NCI-H1048 (cell line): ENCODE measurements at places on chromosomes 16 and 17.

DNA sequence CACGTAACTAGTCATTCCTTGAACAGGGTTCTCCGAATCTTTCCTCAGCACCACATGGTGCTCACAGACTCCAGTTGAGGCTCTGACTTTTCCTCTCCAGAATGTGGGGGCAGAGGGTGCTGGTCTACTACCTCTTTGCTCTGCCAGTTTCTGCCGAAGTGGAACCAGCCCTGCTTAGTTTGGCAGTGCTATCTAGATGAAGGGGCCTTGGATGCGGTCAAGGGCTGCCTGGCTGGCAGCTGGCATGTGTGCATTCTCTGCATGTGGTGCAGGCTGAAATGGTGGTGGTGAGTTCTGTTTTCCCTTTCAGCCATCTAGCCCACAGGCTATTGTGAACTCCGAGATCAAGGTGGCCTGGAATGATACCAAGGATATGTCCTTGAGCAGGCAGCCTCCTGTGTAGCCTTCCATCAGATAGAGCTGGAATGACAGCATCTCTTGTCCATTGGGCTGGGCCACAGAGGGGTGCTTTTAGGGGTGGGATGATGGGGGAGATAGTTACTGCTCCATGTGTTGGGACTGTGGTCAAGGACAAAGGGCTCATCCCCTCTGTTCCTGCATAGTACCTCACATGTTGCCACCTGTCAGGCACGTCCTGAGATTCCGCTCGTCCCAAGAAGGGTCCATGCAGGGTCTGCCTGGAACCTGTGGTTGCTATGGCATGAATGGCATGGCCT lies 2.0 kb downstream of the DYNLL2 start:
- DNase-seq = no peak

DNA sequence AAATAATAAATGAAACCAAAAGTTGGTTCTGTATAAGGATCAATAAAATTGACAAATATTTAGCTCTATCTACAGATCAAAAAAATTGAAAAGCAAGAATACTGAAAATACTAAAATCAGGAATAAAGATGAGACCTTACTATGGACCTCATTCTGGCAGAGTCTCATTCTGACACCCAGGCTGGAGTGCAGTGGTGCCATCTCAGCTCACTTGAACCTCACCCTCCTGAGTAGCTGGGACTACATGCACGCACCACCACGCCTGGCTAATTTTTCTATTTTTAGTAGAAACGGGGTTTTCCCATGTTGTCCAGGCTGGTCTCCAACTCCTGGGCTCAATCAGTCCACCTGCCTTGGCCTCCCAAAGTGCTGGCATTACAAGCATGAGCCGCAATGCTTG lies 22.0 kb upstream of the KREMEN2 start:
- DNase-seq = no peak

DNA sequence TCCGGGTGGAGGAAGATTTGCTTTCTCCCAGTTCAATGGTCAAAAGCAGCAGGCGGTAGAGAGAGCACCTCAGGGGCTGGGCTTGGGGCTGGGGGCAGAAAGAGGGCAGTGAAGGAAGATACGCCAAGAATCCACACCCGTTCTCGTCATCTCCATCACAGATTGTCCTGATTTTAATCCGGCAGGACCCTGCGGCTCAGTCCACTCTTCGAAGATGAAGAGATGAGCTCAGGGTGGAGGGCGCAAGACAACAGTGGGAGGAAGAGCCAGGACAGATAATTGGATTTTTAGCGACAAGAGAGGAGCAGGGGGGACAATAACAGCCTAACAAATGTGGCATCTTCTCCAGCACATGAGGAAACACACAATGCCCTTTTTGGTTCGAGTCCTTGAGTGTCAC lies 165.9 kb downstream of the SDK2 start:
- DNase-seq = no peak

DNA sequence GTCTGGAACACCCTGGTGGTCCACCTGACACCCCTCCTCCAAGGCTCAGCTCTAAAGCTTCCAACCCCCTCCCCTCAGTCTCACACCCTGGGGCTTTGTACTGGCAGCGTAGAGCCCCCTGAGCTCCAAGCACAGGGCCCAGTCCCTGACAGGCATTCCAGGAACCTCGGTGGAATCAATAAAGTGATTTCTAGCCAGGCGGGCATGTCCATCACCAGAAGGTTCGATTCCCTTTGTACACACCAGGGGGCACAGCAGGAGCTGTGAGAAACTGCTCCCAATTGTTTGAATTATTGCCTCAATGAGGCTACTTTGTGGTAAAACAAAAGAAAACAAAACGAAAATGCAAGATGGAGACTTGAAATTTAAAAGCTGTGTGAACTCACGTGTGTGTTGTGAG lies 51.8 kb downstream of the SMPD3 start:
- no peak for DNase-seq

DNA sequence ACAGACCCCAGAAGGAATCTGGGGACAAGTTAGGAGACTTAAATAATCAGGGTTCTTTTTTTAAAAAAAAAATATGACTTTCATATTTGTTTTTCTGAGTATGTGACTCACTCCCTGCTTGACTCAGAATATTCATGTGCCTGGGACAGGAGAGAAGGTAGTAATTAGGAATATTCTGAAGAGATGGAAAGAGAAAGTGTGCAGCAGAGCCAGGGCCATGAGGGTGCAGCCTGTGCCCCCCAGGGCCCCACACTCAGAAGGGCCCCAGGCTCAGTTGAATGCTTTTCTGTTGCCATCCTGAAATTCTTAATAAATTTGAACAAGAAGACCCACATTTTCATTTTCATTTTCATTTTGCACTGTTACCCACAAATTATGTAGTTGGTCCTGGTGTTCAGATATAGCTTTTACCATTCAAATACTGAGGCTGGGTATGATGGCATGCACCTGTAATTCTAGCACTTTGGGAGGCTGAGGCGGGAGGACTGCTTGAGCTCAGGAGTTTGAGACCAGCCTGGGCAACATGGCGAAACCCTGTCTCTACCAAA lies 11.5 kb upstream of the LONP2 start:
- no peak for DNase-seq

DNA sequence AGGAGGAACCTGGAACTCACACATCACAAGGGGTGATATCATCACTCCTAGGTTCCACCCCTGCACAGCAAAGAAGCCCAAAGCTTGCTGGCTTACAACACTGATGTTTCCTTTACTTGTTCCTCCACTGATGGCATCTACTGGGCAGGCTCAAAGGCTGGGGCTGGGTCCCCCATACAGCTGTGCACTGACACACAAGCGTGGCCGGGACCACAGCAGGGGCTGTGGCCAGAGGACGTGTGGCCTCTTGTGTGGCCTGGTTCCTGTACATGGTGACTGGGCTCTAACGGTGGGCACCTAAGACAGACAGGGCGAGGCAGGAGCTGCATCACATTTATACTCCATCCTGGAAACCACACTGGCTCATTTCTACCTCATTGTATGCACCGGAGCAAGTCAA lies 264.4 kb upstream of the FOXF1 start:
- DNase-seq = no peak

GRCh38 chr17:28712032-28712704 lies 480 bp upstream of the PROCA1 start:
- no peak for DNase-seq

GRCh38 chr17:10699856-10700255 lies 2.5 kb downstream of the ADPRM start:
- DNase-seq = no peak

DNA sequence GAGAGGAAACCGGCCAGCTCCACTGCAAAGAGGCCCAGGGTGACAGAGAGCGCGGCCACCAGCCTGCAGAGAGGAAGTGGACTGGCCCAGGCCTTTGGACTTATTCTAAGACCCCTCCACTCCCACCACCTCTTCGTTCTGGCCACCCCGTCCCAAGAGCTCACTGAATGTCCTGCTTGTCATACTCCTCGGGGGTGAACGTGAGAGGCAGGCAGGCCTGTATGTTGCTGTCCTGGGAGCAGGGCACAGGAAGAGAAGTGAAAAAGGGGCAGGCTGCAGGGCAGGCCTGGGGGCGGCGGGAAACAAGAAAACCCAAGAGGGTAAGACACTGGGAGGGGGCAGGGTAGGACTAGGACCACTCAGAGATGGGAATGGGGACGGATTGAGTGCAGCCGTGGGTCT lies 384 bp downstream of the TMEM107 start:
- no peak for DNase-seq

GRCh38 chr17:33209671-33210070 lies 83.4 kb downstream of the ASIC2 start:
- no peak for DNase-seq

DNA sequence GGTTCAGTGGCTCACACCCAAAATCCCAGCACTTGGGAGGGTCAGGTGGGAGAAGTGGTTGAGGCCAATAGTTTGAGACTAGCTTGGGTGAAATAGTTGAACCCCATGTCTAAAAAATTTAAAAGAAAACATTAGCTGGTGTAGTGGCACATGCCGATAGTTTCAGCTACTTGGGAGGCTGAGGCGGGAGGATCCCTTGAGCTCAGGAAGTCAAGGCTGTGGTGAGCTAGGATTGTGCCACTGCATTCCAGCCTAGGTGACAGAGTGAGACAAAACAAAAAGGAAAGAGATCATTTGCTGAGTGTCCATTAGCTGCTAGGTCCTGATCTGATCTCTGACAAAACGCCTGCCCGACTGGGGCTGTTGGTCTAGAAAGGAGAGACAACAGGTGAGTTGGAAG lies 14.1 kb upstream of the DBNDD1 start:
- DNase-seq = no peak

DNA sequence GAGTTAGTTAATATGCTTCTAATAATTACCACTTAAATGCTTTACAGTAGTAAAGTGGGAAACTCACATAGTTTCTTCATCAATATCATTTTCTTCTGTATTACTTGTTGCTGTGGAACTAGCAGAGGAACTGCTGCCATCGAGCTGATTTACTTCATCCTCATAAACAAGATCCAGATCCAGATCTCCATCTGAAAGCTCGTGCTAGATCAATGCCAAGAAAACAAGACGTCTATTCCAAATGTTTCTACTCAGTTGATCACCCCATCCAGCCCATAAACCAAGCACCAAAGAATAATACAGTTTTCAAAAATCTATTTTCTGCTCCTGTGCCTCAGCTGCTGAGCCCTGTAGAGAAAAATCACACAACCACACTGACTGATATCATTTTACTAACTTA lies 59.1 kb downstream of the TRIM37 start:
- DNase-seq = no peak

GRCh38 chr17:20026960-20027359 lies 17.8 kb downstream of the SPECC1 start:
- no peak for DNase-seq

GRCh38 chr16:30551781-30552180 lies 6.4 kb downstream of the ZNF764 start:
- DNase-seq = no peak

DNA sequence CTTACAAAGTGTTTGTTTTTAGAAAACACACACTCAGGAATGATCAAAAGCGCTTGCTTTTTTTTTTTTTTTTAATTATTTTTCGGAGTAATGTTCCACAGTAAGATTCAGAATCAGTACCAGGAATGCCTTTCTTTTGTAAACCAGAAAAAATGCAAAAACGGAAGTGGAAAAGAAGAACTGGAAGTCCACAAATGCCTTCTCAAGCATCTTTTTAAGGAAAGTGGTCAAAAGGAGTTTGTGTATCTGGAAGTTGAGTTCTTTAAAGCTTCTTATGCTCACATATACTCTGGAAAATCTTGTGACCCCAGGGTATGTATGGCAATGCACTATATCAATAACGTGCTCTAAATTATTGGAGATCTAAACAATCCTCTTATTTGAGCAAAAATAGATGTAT lies 126.0 kb downstream of the ABCA8 start:
- no peak for DNase-seq

- no peak for DNase-seq
Observed at GRCh38 chr17:64024215-64024654, 3.8 kb upstream of the ICAM2 start.

DNA sequence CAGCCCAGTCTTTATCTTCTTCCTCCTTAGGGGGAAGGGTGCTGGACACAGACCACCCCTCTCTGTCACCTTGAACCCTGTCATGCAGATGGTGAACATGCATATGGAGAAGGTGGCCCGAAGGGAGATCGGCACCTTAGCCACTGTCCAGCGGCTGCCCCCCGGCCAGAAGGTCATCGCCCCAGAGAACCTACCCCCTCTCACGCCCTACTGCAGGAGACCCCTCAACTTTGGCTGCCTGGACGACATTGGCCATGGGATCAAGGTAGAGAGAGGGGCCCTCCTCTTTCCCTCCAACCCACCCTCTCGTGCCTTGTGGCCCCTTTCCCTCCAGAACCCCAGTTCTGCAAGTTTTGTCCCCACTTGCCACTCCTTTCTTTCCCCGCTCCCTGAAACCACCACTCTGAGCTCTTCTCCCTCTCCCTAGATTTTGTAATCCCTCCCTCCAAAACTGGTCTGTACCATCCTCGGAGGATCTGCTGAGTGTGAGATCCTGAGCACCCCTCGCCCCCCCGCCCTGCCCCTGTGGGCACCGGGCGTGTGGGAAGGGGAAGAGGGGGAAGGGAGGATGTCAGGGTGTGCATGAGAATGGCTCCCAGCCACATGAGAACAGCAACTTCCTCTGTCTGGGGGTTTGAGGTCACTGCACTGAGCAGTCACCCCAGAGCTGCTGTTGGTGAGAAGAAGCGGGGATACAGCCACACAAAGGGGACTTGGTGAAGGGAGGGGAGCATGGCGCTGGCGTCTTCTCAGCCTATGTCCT lies 7.3 kb downstream of the ABI3 start:
- DNase-seq = no peak

- no peak for DNase-seq
Observed at GRCh38 chr16:85891776-85892166, 7.2 kb upstream of the IRF8 start.

GRCh38 chr16:85248342-85248741 lies 136.1 kb upstream of the CIBAR2 start:
- no peak for DNase-seq
